ENCODE measurements at places on chromosomes 1 and 21.

DNA sequence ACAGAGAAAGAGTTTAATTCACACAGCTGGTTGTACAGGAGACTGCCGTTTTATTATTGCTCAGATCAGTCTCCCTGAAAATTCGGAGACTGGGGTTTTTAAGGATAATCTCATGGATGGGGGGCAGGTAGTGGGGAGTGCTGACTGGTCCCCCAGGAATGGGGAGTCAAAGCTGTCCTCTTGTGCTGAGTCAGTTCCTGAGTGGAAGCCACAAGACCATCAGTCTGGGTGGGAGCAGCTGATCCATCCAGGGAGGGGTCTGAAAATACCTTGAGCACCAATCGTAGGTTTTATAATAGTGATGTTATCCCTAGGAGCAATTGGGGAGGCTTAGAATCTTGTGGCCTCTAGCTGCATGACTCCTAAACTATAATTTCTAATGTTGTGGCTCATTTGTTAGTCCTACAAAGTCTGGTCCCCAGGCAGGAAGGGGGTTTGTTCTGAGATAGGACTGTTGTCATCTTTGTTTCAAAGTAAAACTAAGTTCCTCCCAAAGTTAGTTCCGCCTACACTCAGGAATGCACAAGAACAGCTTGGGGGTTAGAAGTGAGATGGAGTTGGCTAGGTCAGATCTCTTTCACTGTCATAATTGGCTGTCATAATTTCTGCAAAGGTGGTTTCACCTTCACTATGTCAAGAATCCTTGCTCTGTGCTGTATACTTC lies 50.3 kb downstream of the TRAF5 start:
- no peak for DNase-seq

- no peak for DNase-seq
These were observed 161.5 kb downstream of the NRIP1 start for GRCh38 chr21:14903172-14903865.

- DNase-seq: no peak
These were observed 78.4 kb downstream of the HS2ST1 start for GRCh38 chr1:86992861-86993260.

- DNase-seq: no peak
These were observed 180.0 kb upstream of the HMGB4 start for GRCh38 chr1:33683913-33684312.

- no peak for DNase-seq
These were observed 513.0 kb downstream of the NUF2 start for GRCh38 chr1:163834778-163835177.

DNA sequence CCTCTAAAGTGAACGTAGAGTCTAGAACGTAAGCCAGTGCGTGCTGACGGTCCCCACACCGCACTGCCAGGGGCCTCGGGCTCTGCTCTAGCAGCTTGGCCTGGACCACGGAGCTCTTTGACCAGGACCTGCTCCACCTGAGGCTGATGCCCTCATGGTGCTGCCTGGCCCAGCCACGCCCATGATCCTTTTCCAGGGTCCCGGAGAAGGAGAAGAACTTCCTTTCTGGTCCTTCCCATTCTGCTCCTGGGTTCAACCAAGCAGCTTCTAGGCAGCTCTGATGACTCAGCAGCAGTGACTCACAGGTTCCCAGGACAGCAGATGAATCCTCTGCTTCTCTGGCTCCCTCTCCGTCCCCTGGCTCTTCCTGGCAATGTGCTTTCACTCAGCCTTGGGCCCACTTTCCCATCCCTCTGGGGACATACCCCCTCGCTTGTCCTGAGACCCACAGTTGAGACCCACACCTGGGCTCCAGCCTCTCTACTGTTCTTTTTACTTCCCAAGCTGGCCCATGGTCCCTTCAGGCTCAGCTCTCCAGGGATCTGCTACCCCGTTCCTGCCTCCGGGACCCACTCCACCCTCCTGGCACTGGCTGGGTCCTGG lies 246.3 kb upstream of the RAB4A start:
- no peak for DNase-seq

- no peak for DNase-seq
These were observed 38.0 kb downstream of the TMEM50B start for GRCh38 chr21:33441489-33442477.

DNA sequence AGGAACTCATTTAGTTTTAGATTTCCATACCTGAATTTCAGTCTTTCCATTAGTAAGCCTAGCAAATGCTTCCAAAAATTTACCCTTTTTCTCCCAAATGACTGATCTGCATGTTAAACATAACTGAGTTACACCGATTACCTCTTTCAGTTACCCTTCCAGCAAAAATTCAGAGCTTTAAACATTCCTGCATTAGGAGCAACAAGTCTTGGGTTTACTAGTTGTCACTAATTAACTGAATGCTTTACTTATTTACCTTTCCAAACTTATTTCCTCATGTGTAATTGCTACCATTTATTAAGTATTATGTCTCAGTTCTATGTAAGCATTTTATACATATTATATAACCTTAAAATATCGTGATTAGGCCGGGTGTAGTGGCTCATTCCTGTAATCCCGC lies 3.1 kb downstream of the LAMTOR5 start:
- no peak for DNase-seq

- no peak for DNase-seq
These were observed 106.3 kb upstream of the HMCN1 start for GRCh38 chr1:185627761-185628501.

GRCh38 chr1:24266398-24266941 lies 52.7 kb upstream of the GRHL3 start:
- no peak for DNase-seq

DNA sequence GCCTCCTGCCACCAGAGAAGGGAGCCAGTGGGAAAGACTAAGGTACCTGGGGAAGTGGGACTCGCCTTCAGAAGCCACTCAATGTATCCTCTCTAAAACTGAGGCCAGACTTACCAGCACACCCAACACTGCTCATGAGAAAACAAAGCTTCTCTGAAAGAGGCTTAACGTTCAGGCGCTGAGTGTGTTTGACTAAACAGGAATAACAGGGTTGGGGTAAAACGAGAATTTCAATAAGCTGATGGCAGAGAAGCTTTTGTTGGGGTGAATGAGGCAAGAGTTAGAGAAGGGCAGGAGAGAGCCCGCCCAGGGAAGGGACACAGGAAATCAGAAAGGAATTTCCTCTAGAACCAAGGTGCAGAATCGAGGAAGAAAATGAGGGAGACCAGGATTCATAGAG lies 1.7 kb upstream of the SPRR3 start:
- no peak for DNase-seq

GRCh38 chr1:2575801-2576663 lies 10.5 kb upstream of the PRXL2B start:
- DNase-seq: no peak

GRCh38 chr21:17466166-17466565 lies 46.7 kb upstream of the CXADR start:
- DNase-seq: no peak

- no peak for DNase-seq
These were observed 159.9 kb upstream of the HMCN1 start for GRCh38 chr1:185574139-185574875.

- no peak for DNase-seq
These were observed 18.4 kb downstream of the PSEN2 start for GRCh38 chr1:226888816-226889215.

DNA sequence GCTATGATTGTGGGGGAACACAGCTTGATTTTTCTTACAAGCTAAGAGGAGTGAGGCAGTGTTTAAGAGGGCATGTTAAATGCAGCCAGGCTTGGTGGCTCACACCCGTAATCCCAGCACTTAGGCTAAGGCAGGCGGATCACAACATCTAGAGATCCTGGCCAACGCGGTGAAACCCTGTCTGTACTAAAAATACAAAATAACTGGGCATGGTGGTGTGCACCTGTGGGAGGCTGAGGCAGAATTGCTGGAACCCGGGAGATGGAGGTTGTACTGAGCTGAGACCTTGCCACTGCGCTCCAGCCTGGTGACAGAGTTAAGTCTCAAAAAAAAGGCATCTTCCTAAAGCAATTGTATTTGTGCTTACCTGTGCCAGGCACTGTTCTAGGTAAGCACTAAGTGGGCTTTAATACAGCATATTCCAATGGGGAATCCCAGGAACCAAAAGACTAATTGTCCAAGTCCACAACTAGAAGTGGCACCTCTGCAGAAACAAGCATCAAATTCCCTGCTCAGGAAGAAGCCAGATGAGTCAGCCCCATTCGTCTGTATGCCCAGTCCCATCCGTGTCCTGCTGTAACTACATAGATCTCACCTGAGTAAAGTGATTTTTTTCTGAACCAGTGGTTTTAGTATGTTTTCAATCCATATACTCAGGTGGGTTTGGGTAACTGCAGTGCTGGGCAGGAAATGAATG lies 4.6 kb downstream of the RCC1 start:
- DNase-seq: no peak

DNA sequence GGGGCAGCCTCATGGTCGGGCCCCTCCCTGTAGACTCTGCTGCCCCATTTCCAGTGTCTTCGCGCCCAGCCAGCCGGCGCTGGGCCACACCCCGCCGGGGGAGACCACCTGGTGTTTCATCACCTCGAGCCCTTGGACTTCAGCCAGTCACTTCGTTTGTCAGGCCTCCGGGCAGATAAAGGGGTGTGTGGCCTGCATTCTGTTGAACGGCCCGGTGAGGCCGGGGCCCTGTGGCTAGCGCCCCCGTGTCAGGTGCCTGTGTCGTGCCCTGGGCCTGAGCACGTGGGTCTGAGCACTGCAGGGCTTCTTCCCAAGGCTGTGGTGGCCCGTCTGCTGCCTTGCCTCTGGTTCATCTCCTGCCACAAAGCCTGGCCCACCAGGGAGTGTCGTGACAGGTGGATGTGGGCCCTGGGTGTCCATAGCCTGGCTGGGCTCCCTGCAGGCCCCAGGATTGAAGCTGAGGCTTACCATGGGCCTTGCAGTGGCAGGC lies 65.2 kb upstream of the DIP2A start:
- DNase-seq: no peak

GRCh38 chr1:56911098-56911938 lies 54.5 kb downstream of the C8B start:
- no peak for DNase-seq

GRCh38 chr1:71785450-71785849 lies 496.9 kb downstream of the NEGR1 start:
- no peak for DNase-seq

GRCh38 chr1:21100481-21100921 lies 76.2 kb downstream of the EIF4G3 start:
- DNase-seq: no peak

DNA sequence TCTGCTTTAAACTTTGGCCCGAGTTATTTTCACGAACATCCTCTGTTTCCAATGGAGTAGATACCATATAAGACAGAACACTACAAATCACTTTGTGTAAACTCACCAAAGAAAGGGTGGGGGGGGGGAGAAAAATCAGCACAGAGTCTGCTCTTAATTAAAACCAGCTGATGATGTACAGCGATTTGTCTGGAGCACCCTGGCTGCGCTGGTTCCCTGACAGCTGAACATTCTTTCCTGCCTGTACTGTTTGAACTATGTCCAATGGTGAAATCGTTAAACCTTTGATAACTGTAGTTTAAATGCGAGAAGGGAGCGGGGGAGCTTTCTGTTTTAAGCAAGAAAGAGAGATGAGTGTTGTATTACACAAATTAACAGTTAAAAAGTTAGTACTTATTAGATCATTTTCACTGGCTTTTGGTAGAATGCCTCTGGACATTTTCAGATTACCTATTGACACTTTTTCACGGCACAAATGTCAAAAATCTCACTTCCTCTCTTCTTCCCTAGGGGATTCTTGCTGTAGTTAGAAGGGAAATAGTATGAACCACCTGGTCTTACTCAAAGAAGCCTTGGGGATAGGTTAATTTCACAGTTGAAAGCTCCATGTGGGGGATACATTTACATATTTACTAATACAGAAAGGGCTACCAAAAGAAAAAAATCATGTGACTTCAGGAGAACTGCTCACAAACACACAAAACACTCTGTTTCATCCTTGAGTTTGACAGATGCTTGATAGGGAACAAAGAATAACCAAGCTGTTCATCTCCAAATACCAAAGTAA lies 140.2 kb upstream of the RUNX1 start:
- no peak for DNase-seq

- DNase-seq: no peak
These were observed 16.4 kb downstream of the ZBTB21 start for GRCh38 chr21:41993744-41994143.

DNA sequence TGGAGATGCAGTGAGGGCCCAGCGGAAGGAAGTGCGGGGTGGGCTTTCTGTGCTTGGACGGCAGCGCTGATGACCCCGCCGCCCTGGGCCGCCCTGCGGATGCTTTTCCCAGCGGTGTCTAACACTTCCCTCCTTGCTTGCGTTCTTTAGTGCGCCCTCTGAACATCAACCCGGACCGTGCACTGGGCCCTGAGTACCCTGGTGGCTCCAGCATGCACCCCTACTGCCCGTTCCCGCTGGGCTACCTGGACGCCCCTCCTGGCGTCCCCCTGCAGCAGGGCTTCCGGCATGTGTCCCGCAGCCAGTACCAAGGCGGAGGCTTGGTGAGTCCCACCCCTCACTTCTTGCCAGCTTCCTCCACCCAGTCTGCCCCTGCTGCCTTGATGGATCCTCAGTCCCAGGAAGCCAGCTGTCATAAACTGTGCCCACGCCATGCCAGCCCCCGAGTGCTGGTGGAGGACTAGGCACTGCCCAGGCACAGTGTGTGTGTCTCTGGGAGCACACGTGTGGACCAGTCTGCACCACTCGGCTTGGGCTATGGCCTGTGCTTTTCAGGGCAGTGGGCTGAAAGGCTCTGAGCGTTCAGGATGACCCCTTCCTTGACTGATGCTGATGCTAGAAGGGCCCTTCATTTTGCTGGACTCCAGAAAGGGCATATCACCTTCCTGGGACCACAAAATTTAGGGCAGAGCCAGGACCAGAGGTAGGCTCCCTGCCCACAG lies 2.3 kb downstream of the DMRTB1 start:
- DNase-seq: no peak

GRCh38 chr1:247390116-247390791 lies 25.7 kb upstream of the NLRP3 start:
- peak; percentile 69 for DNase-seq

DNA sequence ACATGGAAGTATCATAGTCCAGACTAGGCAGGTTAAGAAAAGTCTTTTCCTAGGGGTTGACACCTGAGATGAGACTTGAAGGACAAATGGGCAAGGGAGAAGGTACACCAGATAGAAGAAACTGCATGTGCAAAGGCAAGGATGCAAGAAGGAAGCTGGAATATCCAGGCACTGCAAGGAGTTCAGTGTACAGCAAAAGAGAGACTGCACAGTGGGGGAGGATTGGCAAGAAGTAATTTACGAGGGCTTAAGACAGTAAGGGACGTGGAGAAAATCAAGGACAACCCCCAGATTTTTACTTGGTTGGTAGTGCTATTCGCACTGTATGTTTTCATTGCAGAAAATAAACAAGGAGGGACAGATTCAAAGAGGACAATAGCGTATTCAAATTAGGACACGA lies 58.5 kb downstream of the DNM3 start:
- DNase-seq: no peak

DNA sequence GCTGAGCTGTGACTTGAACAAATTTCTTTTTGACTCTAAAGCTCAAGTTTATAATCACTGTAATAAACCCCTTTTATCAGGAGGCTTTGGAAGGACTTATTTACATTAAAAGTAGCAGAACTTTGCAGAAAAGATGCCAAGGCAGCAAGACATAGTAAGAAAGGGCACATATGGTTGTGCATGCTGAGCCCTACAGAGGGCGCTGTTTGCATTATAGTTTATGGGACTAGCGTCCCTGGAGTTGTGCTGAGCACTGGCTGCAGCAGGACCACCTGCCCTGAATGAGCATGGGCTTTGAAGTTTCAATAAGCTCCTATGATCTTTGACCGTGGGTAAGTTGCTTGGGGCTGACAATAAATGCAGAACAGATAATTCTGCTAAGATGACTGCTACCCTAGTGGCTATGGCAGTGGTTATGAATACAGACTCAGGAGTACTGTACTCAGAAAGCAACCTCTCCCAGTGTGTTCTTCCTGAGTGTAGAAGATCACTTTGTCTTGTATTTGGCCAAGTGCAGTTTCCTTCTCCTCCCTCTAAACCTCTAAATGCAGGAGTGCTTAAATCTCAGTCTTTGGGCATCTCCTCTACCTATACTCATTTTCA lies 45.4 kb upstream of the USP1 start:
- DNase-seq: no peak

Data from activated naive CD4-positive, alpha-beta T cell (primary cell).